ENCODE measurements at places on chromosomes 1 and 21. TPM values are rescaled to one million over a fixed set of nuclear protein-coding genes. Genes with fewer than 3 reads are reported as not detected.

DNA sequence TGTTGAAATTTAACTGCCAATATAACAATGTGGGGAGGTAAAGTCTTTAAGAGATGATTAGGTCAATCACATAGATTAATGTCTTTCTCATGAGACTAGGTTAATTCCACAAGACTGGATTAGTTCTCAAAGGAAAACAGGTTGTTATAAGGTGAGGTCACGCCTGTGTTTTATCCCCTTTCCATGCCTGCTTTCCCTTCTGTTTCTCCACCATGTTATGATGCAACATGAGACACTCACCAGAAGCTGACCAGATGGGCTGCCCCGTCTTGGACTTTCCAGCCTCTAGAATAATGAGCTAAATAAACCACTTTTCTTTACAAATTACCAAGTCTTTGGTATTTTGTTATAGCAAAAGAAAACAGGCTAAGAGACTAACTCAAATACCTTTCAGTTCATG, 70.8 kb downstream of the DDAH1 start:
- no peak for DNase-seq

DNA sequence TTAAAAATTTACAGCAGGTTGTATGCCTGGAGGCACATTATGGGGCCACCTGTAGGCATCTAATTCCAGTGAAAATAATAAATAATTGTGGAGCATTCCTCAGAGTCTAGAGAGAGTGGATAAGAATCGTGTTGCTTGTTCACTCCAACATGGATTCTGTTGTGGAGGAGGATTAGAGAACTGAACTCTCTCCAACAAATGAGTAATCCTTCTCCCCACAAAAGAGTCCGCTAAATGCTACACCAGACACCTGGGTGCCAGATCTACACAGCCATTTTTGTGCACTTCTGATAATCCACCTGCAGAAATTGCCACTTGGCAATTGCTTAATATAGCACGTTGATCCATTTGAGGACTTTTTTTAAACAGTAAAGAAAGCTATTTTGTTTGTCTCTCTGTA, 113.7 kb upstream of the DPYD start:
- DNase-seq = no peak

GRCh38 chr1:195894411-195894810, 713.8 kb downstream of the KCNT2 start:
- no peak for DNase-seq

GRCh38 chr1:112284796-112285195, 111.2 kb upstream of the CTTNBP2NL start:
- no peak for DNase-seq

FCRL2 gene
- total RNA-seq = 3.2 TPM

SPRR2G gene
- total RNA-seq = not detected

RGS16 gene
- total RNA-seq = 0.49 TPM

FCGR3B gene
- total RNA-seq = 4.1 TPM

HLX gene
- total RNA-seq = 0.27 TPM

AMY2A gene
- not detected for total RNA-seq

TGFB2 gene
- not detected for total RNA-seq
